ENCODE measurements at places on chromosomes 12 and 14.

DNA sequence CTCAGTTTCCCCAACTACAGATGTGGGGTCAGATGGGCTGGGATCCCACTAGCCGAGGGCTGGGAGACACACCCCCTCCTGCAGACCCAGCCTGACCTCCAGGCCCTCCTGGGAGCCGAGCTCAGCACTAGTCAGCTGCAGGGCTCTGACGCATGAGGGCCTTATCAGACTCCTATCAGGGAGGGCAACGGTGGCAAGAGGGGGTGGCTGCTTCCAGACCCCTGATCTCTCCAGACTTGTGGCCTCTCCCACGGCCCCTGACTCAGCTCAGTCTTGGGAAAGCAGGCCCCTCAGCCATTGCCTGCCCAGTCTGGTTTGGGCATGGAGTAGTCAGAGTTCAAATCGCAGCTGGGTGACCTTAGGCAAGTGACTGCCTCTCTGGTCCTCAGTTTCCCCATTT, 2.5 kb downstream of the RASAL1 start:
- no peak for DNase-seq

DNA sequence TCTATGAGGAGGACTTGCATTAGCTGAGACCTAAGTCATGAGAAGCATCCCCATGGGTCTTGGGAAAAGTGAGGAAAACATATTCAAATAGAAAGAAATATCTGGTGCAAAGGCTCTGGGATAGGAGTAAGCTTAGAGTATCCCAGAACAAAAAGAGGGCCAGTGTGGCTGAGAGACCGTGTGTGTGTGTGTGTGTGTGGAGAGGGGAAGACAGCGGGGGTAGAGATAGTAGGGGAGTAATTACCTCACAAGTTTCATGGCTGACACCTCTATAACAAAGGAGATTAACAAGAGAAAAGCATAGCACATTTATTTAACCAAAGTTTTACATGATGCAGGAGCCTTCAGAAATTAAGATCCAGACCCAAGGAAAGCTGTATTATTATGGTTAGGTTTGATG, 440.5 kb downstream of the RAD51B start:
- DNase-seq, result no peak

GRCh38 chr14:92143309-92143708, 21.5 kb downstream of the CPSF2 start:
- DNase-seq, result no peak

GRCh38 chr14:85437148-85437547, 92.8 kb upstream of the FLRT2 start:
- DNase-seq, result peak; percentile 31

DNA sequence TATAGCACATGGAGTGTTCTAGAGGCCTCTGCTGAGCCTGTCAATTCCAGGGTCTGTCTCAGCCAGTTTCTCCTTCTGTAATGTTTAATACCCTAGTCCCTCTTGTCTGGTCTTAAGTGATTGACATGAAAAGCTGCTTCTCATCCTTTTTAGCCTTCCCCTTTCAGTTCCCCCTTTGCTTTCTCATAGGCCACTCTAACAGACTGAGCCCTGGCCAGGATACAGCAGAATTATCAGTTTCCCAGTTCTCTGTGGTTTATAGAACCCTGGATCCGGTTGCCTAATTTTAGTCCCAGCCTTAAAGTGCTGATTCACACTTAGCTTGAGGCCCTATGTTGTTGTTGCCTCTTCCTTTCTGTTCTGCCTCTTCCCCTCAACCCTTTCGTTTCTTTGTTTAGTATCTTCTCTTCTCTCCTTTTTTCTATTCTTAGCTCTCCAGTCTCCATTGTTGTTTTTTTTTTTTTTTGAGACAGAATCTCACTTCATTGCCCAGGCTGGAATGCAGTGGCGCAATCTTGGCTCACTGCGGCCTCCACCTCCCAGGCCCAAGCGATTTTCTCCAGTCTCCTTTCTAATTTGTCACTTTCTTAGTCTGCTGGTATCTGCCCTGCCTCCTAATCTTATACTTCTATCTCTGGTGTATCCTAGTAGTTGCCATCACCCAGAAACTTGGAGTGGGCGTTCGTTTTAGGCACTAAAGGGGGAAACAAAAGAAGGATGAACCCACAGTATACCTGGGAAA, 2.9 kb upstream of the BIN2 start:
- peak; percentile 65 for DNase-seq

DNA sequence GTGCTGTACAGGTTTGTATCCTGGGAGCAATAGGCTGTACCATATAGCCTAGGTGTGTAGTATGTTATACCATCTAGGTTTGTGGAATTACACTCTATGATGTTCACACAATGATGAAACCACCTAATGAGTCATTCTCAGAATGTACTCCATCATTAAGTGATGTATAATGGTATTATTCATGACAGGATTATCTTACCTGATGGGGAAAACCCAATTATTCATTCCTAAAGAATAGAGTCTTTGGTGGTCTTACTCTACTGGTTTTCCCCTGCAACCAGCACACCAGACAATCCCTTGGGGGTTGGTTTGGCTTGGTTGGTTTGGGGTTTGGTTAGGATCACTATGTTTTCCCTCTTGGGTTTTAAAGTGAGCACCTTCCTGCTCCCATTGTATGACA, 12.6 kb upstream of the OR10P1 start:
- DNase-seq, result no peak

- DNase-seq, result no peak
These were observed 181.1 kb upstream of the STXBP6 start for GRCh38 chr14:25231004-25231403.

DNA sequence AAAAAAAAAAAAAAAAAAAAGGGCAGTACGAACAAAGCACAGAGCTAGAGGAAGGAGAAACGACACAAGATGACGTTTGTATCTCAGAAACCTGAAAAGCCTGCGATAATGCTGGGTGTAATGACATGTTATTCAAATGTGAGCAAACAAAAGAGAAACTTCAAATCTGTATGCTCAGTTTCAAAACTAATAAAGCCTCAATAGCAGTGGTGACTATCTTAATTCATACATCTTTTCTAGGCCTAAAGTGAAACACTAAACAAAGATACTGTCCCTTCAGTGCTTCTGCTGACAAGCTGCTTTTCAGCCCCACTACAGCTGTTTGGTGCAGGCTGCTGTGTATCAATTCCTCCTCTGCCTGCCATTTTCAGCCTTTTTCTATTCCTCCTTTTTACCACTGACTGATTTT, 15.8 kb downstream of the ITPR2 start:
- DNase-seq, result no peak

DNA sequence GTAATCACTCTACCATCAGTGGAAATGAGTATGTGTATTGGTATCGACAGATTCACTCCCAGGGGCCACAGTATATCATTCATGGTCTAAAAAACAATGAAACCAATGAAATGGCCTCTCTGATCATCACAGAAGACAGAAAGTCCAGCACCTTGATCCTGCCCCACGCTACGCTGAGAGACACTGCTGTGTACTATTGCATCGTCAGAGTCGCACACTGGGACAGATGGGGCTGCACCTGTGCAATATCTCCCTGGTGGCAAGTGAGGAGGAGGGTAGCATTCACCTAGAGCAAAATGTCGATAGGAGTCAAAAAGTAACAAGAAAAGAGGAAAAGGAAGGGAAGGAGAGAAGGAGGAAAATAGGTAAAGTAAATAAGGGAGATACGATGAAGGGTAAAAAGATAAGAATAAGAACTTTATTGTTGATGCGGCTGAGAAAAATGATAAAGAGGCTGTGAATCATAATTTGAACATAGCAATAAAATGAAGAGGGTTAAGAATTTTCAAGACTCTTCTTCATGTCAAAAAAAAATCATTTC, 450.5 kb upstream of the OR4E1 start:
- DNase-seq, result no peak

GRCh38 chr12:41453409-41453808, 265.3 kb downstream of the PDZRN4 start:
- DNase-seq, result no peak

DNA sequence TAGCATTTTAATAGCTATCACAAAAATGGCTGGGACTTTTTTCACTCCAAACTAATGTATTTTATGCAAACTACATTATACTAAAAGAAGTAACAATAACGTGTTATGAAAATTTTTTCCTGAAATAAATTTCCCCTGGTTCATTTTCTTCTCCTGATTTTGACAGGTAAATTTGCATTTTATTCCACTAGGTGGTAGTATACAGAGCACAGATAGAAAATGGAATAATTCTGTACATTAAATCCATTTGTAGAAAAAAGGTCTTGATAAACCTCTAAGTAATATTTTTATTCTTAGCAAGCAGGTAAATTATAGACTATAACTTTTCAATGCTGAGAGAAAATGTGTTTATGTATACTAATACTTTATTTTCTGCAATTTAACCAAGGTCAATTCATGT, 96.5 kb downstream of the BCAT1 start:
- DNase-seq, result no peak

- DNase-seq, result no peak
These were observed 302.8 kb downstream of the PAWR start for GRCh38 chr12:79388011-79388410.

GRCh38 chr14:48008646-48009045, 333.2 kb upstream of the MDGA2 start:
- DNase-seq, result no peak

- DNase-seq, result peak; percentile 15
These were observed 154.2 kb upstream of the PARP11 start for GRCh38 chr12:4027412-4027811.

GRCh38 chr12:120970310-120970709, 8.0 kb upstream of the HNF1A start:
- no peak for DNase-seq

DNA sequence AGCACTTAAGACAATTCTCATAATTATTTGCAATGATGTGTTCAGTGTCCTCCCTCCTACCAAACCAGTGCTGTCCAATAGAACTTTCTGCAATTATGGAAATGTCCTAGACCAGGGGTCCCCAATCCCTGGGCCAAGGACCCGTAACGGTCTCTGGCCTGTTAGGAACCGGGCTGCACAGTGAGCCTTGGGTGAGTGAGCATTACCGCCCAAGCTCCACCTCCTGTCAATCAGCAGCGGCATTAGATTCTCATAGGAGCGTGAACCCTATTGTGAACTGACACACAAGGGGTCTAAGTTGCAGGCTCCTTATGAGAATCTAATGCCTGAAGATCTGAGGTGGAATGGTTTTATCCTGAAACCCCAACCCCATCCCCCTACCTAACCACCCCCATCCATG, 3.9 kb downstream of the SVOP start:
- DNase-seq, result no peak

DNA sequence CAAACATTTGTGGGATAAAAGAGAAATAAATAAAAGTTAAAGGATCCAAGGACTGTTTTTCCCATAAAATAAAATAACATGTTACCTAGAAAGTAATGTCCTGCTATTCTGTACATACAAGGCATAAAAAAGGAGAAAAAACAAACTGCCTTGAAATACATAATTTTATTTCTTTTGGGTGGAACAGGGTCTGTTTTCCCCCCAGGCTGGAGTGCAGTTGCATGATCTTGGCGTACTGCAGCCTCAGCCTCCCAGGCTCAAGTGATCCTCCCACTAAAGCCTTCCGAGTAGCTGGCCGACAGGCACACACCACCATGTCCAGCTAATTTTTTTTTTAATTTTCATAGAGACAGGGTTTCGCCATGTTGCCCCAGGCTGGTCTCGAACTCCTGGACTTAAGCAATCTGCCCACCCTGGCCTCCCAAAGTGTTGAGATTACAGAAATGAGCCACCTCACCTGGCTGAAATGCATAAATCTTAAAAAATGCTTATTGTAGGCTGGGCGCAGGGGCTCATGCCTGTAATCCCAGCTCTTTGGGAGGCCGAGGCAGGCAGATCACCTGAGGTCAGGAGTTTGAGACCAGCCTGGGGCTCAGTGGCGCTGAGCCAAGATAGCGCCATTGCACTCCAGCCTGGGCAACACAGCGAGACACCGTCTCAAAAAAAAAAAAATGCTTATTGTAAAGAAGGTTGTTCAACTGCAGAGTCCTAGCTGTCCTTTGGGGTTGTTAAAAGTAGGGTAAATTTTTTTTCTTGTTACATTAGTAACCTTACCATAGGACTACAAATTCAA, 4.1 kb upstream of the TUBA1C start:
- no peak for DNase-seq

- DNase-seq, result no peak
These were observed 23.7 kb downstream of the KCNA1 start for GRCh38 chr12:4933411-4933810.

DNA sequence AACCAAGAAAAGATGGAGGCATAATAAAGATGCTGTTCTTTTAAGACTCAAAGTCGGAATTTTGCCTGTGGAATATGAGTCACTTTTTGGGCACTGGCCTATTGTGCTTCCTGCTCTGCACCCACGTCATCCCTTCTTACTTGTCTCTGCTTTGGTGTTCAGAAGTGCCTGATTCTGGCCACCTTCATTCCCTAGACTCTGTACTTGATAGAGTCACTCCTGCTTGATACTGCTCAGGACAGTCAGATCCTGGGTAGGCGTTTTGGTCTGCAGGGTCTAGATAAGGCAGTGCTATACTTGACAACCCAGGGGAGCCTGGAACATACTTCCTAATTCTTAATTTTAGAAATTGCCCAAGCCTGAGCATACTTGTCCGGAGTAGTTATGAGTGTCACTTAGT, 1.9 kb downstream of the LRRK2 start:
- DNase-seq, result peak; percentile 79

DNA sequence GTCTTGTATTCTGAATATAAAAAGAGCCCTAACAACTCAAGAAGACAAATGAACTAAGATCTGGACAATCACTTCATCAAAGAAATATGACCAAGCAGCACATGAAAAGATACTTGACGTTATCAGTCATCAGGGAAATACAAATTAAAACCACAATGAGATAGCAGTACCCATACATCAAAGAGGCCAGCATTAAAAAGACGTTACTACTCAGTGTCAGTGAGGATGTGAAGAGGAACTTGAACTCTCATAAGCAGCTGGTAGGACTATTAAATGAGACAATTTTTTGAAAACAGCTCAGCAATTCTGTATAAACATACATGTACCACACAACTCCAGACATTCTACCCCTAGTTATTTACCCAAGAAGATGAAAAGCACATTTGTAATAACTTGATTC, 55.9 kb downstream of the FERMT2 start:
- DNase-seq, result peak; percentile 69

DNA sequence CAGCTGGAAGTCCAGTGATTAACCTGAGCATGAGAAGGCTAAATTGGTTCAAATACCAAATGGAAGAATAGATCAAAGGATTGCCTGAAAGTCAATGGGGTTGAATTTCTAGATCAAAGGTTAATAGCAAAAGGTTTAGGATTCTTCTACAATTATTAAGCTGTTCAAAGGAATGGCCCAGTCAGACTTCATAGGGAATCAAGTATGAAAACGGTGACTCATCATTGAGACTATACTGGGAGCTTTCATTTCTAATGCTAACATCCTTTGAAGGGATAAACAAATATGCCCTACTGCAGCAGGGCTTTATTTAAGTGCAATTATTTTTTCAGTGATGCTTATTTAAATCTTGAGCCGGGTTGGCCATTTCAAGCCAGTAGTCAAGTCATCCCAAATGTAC, 152.8 kb downstream of the RIMBP2 start:
- no peak for DNase-seq

DNA sequence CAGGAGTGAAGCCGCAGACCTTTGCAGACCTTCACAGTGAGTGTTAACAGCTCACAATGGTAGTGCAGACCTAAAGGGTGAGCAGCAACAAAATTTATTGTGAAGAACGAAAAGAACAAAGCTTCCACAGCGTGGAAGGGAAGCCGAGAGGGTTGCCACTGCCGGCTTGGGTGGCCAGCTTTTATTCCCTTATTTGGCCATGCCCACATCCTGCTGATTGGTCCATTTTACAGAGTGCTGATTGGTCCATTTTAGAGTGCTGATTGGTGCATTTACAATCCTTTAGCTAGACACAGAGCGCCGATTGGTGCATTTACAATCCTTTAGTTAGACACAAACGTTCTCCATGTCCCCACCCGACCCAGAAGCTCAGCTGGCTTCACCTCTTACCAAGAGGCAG, 35.5 kb downstream of the MAPK1IP1L start:
- no peak for DNase-seq

All from EL (cell line).